GM13977 (cell line): ENCODE measurements at places on chromosomes 7 and 10.

GRCh38 chr10:88530629-88531391, 52.3 kb downstream of the RNLS start:
- no peak for DNase-seq

DNA sequence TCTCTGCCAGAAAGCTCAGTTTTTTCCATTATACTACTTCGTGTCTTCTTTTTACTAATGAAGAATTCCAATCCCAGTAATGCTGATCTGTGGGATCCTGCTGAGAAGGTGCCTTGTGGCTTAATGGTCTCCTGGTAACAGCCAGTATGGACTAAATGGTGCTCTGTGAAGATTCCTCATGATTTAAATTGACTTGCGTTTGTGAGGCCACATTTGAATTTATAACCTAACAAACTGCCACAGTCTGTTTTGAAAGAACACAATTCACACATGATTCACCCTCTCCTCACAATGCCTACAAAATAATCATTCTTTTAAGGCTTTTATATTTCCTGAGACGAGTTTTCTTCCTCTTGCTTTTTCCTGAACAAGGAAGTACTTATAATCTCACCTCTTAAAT, 140.0 kb downstream of the MBL2 start:
- DNase-seq, result no peak

GRCh38 chr7:4681218-4681851, 760 bp upstream of the FOXK1 start:
- DNase-seq, result no peak

- DNase-seq, result no peak
These were observed 15.5 kb upstream of the TSPAN12 start for GRCh38 chr7:120873401-120873800.

DNA sequence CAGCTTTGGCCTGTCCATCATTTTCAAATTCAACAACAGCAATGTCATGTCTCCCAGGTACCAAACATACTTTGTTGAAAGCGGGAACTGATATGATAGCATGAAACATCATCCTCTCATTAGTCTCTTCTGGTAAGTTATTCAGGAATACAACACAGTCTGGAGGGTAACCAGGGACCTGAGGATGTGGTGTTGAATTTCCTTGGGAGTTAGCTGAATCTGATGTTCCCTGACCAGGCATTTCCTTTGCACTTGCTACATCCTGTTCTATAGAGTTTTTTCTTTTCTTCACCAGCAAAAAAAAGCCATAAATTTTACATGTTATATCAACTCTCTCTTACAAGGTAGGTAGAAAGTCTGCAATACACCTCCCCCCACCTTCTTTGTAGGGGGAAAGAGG, 97.8 kb upstream of the AFAP1L2 start:
- DNase-seq, result no peak

GRCh38 chr10:49594594-49594993, 15.5 kb upstream of the SLC18A3 start:
- DNase-seq, result peak; percentile 71
